ENCODE measurements at places on chromosomes 12 and 14. TPM values are rescaled to one million over a fixed set of nuclear protein-coding genes. Genes with fewer than 3 reads are reported as not detected.

DNA sequence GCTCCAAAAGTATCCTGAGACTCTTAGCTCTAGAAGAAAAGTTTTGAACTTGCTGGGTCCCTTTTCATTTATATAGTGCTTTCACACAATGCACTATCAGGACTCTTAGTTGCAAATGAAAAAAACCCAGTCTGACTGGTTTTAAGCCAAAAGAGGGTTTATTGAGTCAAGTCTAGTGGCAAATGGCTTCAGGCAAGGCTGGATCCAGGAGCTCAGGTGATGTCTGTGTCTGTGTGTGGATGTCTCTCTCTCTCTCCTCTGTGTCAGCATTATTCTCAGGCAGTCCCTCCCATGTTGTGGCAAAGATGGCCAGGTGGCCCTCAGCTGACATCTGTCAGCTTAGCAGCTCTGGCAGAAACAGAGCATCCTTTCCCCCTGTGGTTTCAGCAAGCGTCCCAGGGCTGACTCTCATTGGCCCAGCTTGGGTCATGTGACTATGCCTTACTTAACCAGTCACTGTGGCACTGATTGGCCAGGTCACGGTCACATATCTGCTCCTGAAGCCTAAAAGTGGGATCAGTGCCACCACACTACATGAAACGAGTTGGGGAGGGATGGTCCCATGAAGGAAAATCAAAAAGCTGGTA, 6.2 kb downstream of the TMEM120B start:
- DNase-seq, result no peak

- DNase-seq, result no peak
These were observed 251.3 kb downstream of the SLC16A7 start for GRCh38 chr12:59847127-59847526.

GRCh38 chr12:77153706-77154105, 88.3 kb upstream of the E2F7 start:
- no peak for DNase-seq

DNA sequence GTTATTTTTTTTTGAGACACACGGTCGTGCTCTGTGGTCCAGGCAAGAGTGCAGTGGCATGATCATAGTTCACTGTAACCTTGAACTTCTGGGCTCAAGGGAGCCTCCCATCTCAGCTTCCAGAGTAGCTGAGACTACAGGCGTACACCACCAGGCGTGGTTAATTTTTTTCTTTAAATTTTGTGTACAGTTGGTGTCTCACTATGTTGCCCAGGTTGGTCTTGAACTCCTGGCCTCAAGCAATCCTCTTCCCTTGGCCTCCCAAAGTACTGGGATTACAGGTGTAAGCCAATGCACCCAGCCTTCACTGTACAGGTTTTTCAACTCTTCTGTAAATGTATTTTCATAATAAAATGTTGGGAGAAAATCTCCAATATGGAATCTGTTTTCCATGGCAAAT, 5.7 kb upstream of the KLC1 start:
- DNase-seq, result no peak

DNA sequence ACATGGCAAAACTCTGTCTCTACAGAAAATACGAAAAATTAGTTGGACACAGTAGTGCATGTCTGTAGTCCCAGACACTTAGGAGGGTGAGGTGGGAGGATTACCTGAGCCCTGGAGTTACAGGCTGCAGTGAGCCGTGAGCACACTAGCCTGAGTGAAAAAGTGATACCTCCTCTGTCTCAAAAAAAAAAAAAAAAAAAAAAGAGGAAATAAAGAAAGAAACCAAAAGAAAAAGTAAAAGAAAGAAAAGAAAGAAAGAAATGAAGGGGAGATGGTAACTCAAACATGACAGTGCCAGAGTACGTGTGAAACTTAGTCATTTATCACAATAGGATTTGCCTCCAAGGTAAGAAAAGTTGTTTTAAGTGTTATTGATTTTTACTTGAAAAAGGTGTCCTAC, 407.0 kb upstream of the MGAT4C start:
- no peak for DNase-seq

DNA sequence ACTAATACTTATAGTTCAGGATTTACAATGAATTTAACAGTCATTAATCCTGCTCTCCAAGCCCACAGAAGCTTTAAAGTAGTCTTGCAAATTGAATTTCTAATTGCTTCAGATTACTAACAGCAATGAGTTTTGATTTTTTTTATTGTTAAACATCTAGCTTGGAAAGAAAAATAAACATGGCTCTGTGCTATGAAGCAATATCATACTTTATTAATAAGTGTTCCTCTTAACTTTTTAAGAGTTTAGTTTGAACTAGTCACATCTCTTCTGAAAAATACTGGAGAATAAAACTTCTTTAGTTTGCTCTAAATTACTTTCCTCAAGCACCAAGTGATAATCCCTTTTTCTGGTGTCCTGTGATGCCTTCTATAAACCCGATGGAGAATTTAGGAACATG, 250.2 kb downstream of the TRHDE start:
- no peak for DNase-seq

- DNase-seq, result no peak
These were observed 87.2 kb downstream of the DDX51 start for GRCh38 chr12:132056951-132057350.

- DNase-seq, result no peak
These were observed 47.9 kb upstream of the PLEKHG6 start for GRCh38 chr12:6262623-6263022.

DNA sequence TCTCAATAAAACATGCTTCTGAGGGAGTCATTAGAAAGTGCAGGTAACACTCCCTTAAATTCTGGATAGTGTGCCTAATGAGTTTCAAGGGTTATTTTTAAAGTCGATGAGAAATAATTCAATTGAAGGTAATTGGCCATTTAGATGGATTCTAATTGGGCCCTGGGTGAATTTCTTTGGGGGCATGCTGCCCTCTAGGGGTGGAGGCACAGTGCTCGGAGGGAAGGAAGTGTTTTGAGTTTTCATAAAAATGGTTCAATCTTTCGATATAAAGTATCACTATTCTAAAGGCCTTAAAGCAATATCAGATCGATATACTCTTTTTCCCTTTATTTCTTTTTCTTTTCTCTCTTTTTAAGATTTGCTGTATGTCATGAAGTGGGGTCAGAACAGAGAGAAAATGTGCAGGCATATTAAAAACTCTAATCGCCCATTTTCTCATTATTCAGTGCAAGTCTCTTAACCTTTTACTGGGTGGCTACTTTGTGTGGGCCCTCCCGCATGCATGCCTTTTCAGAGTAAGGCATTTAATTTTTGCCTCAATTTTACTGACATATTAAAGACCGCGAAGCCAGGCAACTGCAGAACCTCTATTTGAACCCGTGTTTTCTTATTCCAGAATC, 25.5 kb downstream of the NKX2-8 start:
- no peak for DNase-seq

- no peak for DNase-seq
These were observed 104.9 kb upstream of the PMCH start for GRCh38 chr12:102302553-102302952.

GRCh38 chr12:124763594-124763979, 100.1 kb downstream of the SCARB1 start:
- DNase-seq, result no peak

P2RX2 gene
- total RNA-seq, result 0.34 TPM

ASIC1 gene
- 1.9 TPM for total RNA-seq

C2CD5 gene
- total RNA-seq, result 53.6 TPM

GOLGA5 gene
- total RNA-seq, result 42.2 TPM

All from left colon (tissue), 2 donors.